ENCODE measurements at places on chromosomes 6 and 20.

DNA sequence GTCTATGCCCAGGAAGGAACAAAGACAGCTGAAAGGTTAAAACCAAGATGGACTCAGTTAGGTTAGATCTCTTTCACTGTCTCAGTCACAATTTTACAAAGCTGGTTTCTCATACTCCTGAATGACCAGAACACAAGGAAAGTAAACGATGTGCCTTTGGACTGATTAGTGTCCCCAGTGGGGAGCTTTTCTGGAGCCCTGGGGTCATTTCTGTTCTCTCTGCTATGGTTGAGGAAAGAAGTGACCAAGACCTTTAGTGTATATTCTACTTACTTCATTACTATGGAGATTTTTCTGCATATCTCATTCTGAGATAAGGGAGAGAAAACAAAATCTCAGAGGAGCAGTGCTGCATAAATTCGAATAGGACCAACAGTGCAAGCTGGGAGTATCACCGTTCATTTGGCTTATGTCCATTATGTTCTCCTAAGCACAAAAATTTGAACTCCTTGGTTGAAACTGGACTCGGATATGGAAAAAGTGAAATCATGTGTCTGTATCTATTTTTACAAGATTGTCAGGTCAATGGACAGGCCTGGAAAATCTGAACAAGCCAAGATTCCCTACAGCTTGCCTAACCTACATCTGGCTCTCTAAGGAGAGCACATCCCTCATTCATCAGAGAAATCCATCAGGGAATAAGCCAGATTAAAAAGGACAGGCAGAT lies 34.4 kb upstream of the ENPP1 start:
- no peak for DNase-seq

GRCh38 chr20:57707320-57707719 lies 2.5 kb downstream of the PMEPA1 start:
- no peak for DNase-seq

DNA sequence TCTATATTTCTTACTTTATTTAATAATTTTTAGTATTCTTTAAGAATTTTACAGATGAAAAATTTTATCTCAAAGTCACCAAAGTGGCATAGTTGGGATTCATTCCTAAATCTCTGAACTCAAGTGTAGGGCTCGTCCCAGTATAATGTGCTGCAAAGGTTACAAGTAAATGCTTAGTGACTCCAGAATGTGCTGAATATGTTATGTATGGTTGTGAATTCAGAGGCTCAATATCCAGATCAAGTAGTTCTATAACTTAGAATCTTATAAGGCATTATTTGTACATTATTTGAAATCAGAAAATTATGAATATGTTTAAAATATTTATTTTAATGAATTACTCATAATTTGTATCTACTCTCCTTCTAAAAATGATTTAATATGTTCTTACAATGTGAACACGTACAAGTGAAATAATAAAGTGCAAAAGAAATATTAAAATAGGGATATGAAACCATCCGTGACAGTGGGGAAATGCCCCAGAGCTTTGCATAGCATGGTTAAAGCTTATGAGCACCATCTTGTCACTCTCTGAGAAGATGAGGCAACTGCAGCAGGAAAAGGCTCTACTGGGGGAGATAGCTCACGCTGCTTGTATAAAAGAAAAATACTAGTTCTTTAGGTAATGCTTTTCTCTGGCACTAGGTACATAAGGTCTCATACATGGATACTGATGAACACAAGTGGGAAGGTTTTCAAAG lies 259.0 kb downstream of the FOXC1 start:
- DNase-seq: no peak

DNA sequence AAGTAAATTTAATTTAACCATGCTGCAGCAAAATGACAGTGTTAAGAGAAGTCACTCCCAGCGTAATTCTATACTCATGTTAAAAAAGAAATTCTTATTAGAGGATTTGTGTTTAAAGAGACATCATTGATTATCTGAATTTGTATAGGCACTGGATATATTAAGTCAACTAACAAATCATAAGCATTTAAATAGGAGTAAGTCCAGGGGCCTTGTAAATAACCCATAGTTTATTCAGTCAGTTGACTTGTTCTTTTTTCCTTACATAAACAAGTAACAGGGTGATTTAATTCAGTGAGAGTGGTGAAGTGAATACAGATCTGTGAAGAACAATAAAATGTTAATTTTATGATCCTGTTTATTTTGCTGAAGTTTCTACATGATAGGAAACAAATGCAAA lies 22.4 kb downstream of the LYRM4 start:
- no peak for DNase-seq

DNA sequence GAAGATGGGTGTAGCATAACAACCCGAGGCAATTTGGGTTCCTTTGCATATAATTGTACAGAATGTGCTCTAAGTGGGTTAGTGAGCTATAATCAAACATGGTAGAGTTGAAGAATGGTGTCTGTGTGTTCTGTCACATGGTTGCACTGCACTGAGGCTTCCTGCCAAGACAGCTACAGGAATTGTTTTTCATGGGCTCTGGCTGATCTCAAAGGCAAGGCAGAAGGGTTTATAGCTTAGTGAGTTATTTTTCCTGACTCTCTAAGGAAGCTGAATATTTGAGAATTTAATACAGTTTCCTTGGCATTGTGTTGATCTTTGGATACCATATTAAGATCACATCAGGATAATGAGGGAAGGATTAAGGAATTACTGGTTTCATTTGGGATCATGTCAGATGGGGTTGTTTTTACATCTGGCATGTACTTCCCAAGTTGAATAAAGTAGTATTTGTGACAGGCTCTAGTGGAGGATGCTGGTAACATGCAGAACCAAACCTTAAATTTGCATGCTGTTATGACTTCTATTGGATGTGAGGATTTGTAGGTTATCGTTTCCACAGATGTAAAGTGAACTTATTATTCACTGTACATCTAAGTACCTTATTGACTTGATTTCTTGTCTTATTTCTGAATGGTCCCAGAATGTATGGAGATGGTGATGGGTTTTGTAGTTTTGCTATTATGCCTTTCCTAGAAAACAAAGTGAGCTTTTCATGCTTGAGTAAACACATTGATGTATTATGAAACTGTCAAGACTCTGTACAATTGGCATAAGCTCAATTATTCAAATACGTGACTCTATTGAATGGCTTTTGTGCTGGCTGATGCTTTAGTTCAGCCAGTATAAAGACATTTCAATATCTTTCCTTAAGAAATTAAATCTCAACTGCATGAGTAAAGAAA lies 43.3 kb downstream of the LRRC1 start:
- DNase-seq: no peak

GRCh38 chr6:3322366-3322890 lies 63.7 kb downstream of the PSMG4 start:
- no peak for DNase-seq

DNA sequence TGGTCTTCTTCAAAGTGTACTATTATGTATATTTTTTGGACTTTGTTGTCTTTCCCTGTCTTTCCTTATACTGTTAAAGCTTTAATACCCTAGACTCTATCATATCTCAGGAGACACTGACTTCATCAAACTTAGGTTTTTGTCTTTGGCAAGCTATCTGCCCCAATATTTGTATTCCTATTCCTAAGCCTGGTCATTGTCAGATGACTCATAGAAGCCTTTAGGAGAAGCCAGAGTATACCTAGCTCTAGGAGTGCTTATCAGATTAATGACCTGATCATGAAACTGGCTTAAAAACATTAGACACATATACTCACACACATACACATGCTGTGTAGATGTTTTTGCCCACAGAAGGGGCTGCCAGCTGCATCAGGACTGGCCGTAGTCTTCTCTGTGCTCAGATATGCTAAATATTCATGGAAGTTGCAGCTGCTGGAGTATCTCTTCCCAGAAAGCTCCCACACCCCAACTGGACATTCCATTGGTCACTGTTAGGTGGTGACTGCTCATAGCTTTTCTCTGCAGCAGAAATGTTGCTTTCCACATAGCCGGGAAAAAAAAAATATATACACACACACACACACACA lies 102.0 kb downstream of the ANKS1A start:
- DNase-seq: no peak

DNA sequence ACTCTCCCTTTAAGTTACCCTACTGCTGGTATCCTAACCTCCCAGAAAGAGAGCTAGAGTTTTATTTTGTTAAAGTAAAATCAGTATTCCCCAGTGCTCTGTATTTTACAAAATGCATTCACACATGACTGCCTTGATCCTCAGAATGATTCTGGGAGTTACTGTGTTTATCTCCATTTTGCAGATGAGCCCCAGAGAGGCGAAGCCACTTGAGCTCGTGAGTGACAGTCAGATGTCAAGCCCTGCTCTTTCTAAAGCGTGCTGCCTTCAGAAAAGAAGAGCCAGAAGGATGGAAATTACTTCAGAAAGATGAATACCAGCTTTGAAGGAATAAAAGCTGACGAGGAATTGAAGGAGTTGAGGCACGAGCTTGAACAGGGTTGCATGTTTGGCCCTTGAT lies 14.1 kb upstream of the OSER1 start:
- no peak for DNase-seq

GRCh38 chr20:54598352-54598751 lies 123.0 kb downstream of the DOK5 start:
- DNase-seq: no peak

GRCh38 chr20:62959101-62959971 lies 6.8 kb downstream of the SLC17A9 start:
- no peak for DNase-seq

- DNase-seq: peak; percentile 99
These were observed at the start of gene SRF for GRCh38 chr6:43170931-43171706. SRF (plus strand) TSS chr6:43171269; CDS start chr6:43171657, 388 bp downstream.

DNA sequence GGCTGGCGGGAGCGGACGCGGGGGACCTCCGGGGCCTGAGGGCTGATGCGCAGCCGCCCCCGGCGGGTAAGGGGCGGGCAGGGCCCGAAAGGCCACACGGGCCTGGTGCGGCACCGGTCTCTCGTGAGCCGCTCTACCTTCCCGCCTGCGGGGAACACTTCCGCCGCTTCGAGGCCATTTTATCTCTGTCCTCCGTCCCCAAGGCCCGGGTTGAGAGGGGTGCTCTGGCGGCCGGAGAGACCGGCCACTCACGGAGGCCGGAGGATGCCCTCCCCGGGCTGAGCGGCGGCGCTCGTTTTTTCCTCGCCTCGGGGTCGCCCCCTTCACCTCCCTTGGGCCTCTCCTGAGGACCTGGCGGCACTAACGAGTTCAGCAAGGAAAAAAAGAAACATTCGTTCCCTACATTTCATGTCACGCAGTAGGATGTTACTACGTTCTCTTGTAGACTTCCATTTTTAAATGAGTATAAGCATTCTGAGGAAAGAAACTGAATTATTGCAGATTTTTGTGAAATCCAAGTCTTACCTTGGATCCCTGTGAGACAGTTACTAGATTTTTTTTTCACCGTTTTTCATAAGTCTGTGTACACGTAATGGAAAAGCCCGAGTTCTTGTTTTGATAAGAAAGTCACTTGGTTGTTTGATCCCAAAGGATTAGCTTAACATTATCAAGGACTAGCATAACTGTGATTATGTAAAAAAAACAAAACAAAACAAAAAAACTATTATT lies 575 bp downstream of the WTAP start:
- no peak for DNase-seq

DNA sequence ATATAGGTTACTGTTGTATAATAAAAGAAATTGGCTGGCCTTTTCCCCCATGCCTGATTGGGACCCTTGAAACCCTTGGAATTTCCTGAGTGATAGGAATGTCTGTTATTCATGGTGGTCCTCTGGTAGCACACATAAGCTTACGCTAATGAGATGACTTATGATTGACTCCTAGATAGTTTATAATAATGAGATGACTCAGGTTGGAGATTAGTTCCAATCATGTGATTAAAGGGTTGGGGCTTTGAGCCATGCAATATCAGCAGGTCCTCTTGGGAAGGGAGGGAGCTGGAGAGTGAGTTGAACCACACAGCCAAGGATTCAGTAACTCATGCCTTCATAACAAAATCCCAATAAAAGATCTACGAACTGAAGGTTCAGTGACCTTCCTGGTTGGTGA lies 407.6 kb upstream of the MANEA start:
- no peak for DNase-seq

GRCh38 chr20:47540443-47541354 lies 39.0 kb downstream of the NCOA3 start:
- no peak for DNase-seq

GRCh38 chr6:118705544-118706491 lies 54.4 kb upstream of the CEP85L start:
- peak; percentile 47 for DNase-seq
